ENCODE measurements at places on chromosomes 3 and 15. TPM values are rescaled to one million over a fixed set of nuclear protein-coding genes. Genes with fewer than 3 reads are reported as not detected.

GRCh38 chr3:22265403-22265802 lies 514.4 kb upstream of the ZNF385D start:
- no peak for DNase-seq

GRCh38 chr15:78398076-78398825 lies 39.8 kb upstream of the IREB2 start:
- DNase-seq, result no peak

- DNase-seq, result no peak
Measured at GRCh38 chr3:132016061-132017041, 18.5 kb downstream of the CPNE4 start.

DNA sequence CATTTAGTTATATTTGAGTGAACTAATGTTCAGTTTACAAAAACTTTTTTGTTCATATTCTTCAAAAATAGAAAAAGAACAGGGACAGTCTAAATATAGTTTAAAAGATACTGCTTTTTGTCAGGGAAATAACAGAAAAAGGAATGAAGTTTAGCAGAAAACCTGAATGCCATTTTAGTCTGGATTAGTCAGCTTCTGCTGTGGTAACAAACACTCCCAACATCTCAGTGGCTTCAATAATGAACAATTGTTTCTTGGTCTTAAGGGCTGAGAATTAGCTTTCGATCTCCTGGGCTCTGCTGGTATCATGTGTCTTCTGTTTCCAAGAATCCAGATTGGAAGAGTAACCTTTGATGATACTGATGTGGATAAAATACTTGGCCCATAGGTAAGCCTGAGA lies 12.4 kb upstream of the USP13 start:
- DNase-seq, result no peak

DNA sequence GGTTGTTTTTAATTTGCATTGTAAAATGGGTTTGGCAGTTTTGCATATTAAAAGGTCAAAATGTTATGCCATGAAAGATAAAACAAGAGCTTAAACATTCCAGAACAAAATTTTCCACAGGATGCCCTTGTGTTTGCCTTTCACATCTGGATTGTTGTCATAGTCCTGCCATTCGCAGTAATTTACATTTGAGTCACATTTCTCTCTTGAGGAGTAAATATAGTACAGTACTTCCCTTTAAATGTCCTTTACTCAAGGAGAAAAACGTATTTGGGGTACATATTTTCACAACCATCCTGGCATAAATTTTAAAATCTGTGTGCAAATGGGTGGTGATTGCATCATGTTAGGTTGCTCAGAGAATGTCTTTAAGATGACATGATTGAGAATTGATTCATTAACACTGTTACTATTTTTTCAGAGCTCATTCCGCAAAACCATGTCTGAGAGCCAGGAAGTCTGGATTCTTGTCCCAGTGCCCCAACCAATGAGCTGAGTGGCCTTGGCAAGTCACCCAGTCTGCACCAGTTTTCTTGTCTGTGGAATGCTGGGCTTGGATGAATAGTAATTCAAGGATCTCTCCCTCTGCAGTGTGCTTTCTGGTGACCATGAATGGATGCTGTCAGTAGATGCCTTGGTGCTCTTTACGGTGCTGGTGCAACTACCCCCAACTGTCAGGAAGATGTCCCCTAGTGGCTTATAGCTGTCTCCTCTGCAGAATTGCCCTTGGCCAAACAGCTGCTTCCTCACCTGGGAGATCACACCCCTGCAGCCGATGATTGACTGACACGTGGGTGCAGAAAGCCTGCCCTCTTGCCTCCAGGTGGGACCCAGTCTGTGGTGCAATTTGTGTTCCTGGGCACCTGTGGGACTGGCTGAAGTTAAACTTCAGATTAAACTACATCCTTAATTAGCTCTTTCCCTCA lies 43.0 kb downstream of the ABHD5 start:
- DNase-seq, result no peak

DNA sequence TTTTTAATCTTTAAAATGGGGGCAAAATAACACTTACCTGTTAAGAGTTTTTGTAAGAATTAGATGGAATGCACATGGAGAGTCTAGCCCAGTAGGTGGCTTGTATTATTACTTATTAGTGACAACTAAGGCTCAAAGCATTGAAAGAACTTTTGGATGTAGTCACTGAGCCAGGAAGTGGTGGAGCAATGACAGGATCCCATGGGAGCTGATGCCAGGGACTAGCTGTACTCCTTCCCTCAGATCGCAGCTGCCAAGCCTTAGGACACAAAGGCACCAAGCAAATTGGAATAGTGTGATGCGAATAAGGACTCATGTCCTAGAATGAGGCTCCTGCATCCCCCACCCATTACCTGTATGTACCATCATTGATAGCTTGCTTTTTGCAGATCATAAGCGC lies 370.4 kb upstream of the RGMA start:
- DNase-seq, result no peak

DNA sequence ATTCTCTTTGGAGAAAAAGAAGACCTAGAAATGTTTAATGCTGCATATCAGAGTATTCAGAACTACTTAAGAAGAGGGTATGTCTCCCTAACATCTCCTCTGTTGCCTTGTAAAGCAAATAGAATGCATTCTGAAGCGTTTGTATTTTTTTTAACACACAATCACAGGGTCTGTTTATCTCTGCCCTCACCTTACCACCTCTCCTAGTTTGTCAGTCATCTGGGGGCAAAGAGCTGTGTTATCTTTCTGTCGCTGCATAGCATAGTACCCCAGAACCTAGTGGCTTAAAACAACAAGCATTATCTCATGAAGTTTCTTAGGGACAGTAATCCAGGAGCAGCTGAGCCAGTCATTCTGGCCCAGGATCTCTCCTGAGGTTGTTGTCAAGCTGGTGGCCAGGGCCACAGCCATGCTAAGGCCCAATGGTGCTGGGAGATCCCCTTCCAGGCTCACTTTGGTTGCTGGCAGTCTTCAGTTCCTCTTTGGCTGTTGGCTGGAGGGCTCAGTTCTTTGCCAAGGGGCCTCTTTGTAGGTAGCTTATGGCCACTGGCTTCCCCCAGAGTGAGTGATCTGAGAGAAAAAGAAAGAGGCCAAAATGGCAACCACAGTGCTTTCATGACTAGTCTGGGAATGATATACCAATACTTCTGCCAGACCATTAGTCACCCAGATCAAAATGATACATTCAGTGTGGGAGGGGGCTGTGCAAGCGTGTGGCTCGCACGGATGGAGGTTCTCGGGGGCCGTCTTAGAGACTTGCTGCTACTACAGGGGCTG lies 17.8 kb downstream of the EDEM1 start:
- no peak for DNase-seq

GRCh38 chr3:127948211-127948610 lies 33.2 kb downstream of the KBTBD12 start:
- DNase-seq, result no peak

DNA sequence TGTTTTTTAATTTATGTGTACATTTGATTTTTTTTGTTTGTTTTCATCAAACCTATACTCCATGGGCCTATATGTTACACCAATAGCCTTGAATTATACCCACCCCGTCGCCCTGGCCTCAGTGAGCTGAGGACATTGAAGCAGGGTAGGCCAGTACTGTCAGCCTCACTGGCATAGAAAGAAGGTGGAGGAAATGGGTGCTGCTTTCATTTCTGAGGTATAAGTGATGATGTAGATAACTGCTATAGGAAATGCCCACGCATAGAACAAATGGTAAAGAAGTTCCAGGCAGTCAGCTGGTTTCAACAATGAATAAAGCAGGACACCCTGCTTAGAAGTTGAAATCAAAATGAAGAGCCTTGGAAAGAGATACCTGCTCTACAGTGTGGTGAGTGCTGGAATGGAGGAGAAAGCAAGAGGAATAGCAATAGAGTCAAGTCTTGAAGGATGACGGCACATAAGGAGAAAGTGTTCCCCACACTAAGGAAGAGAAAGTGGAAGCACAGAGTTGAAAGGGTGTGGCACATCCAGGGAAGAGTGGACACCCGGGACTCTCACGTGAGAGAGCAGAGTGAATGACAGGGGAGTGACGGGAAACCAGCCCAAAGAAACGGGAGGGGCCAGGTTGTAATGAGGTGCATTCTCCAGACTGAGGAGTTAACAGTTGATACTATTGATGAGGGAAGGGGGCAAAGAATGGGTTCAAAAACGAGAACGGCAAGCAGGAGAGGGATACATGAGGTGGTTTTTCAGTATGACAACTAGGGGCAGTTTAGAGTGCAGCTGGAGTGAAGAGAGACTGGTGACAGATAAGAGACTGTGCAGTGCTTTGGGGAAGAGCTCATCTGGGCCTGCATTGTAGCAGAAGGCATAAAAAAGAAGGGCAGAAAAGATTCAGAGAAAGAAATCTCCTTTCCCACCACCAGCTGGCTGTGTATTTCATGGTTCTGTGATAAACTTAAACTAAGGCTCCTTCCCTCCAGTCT lies 70.5 kb downstream of the KLHL25 start:
- DNase-seq, result no peak

DNA sequence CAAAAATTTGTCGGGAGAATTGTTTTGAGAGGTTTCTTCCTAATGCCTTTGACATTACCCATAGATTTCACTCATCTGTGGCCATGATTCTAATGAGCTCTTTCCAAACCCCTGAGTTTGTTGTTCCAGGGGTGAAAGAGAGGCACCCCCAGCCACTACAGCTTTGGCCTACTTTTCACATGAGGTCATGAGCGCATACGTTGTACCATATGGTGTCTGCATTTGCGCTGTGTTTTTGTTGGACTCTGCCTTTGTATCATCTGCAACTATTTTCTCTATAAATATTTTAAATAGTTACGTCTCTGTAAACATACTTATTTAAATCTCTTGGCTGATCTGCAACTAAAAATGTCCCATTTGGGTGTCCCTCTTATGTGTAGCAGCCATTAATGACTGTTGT lies 107.9 kb downstream of the LRTM1 start:
- no peak for DNase-seq

DNA sequence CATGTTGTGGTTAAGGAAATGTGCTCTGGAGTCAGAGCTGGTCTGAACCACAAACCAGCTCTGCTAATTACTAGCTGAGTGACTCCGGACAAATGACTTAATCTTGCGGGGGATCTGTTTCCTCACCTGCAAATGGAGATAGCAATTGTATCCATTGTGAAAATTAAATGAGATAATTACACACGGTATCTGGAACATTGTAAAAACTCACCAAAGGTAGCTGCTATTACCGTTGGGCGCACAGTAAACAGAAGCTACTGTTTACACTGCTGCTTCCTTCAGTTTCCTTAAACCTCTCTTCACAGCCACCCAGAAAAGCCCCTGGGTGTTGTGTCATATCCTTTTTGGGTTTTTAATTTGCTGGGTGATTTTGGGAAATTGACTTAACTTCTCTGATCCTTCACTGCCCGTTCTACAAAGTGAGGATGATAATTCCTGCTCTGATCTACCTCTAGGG lies 107.8 kb downstream of the MEGF11 start:
- no peak for DNase-seq

GRCh38 chr3:83248454-83248853 lies 1487.0 kb upstream of the GBE1 start:
- no peak for DNase-seq

DNA sequence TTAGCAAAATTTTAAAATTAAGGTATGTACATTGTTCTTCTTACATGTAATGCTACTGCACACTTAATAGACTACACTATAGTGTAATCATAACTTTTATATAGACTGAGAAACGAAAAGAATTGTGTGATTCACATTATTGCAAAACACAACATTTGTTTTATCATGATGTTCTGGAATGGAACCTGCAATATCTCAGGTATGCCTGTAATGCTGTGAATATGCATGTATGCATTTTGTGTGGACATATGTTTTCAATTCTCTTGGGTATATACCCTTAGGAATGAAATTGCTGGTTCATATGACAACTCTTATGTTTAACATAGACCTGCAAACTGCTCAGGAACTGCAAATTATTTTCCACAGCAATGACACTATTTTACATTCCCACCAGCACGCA lies 38.6 kb upstream of the TJP1 start:
- DNase-seq, result no peak

DNA sequence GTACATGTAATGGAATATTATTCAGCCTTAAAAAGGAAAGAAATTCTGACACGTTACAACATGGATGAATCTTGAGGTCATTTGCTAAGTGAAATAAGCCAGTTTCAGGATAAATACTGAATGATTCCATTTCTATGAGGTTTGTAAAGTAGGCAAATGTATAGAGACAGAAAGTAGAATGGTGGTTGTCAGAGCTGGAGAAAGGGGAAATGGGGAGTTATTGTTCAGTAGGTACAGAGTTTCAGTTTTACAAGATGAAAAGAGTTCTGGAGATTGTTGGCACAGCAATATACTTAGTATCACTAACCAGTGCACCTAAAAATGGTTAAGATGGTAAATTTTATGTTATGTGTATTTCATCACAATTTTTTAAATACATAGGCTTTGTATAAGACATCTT lies 60.6 kb downstream of the USP8 start:
- DNase-seq, result no peak

GRCh38 chr15:55407498-55408011 lies 604 bp downstream of the CCPG1 start:
- peak; percentile 69 for DNase-seq

DNA sequence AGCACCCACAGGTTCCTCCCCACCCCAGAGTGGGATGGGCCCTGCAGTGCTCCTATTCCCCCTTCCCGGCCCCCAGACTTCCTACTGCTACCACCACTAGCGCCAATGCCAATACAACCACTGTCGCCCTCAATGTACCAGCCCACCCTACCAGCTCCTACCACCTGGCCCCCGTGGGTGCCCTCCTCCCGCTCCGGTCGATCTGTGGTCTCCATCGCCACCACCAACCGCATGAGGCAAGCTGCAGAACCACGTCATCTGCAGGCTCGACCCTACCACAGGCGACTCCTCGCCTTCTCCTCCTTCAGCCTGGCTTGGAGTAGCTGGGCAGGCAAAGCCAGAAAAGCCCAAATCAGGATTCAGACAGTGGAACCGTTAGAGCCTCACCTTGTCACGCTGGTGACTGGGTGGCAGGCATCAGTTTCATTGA lies 179.3 kb downstream of the POTEB3 start:
- DNase-seq, result no peak

GRCh38 chr3:99866261-99866761 lies 48.6 kb downstream of the CMSS1 start:
- no peak for DNase-seq

- DNase-seq, result no peak
Measured at GRCh38 chr3:30352410-30353318, 253.7 kb upstream of the TGFBR2 start.

Gene CATSPER2
- 0.53 TPM for total RNA-seq

Gene STAB1
- total RNA-seq, result not detected

Gene RBP2
- not detected for total RNA-seq

Gene CD47
- total RNA-seq, result 169 TPM
